Endothelial cell of coronary artery (primary cell): ENCODE measurements at places on chromosomes 3 and 15. TPM values are rescaled to one million over a fixed set of nuclear protein-coding genes. Genes with fewer than 3 reads are reported as not detected.

The PLSCR5 gene
- not detected in 2 replicates for total RNA-seq

The PRR20G gene
- total RNA-seq: not detected in 2 replicates

The CD200R1 gene
- total RNA-seq: not detected in 2 replicates

The SI gene
- total RNA-seq: not detected in 2 replicates

The SATB1 gene
- 9.7 and 11.4 TPM in 2 replicates for total RNA-seq

The SLC38A3 gene
- 0.09 TPM in 1 of 2 replicates, not detected in the other for total RNA-seq

The CPA3 gene
- total RNA-seq: 0.66 and 3.1 TPM in 2 replicates

The SCG3 gene
- under 0.01 TPM in 1 of 2 replicates, not detected in the other for total RNA-seq

The CHRD gene
- 0.09 and 0.28 TPM in 2 replicates for total RNA-seq

The ZIC4 gene
- total RNA-seq: not detected in 2 replicates

The SLC22A14 gene
- 0.09 TPM in 2 replicates for total RNA-seq

The PLCH1 gene
- total RNA-seq: 0.09 TPM in 1 of 2 replicates, not detected in the other

The PLEKHO2 gene
- 21.7 and 23.5 TPM in 2 replicates for total RNA-seq

The C3orf20 gene
- total RNA-seq: under 0.01 TPM in 2 replicates

The CACNA1D gene
- total RNA-seq: 0.09 TPM in 1 of 2 replicates, not detected in the other

The SIDT1 gene
- total RNA-seq: 0.27 TPM in 1 of 2 replicates, not detected in the other

The GOLGA8S gene
- under 0.01 and 0.09 TPM in 2 replicates for total RNA-seq

The LAMB2 gene
- 330 and 659 TPM in 2 replicates for total RNA-seq

The PP2D1 gene
- total RNA-seq: not detected in 2 replicates

The RBPMS2 gene
- total RNA-seq: 0.09 TPM in 1 of 2 replicates, not detected in the other

The SLITRK3 gene
- total RNA-seq: not detected in 2 replicates

The AHSG gene
- not detected in 2 replicates for total RNA-seq

The MESP2 gene
- 0.18 and 0.28 TPM in 2 replicates for total RNA-seq

The TJP1 gene
- total RNA-seq: 81.6 and 85.1 TPM in 2 replicates

The CYP8B1 gene
- not detected in 2 replicates for total RNA-seq

The MNS1 gene
- 0.28 and 0.90 TPM in 2 replicates for total RNA-seq

The FBXO40 gene
- total RNA-seq: not detected in 2 replicates

The CHRM5 gene
- total RNA-seq: under 0.01 TPM in 1 of 2 replicates, not detected in the other

The ITIH1 gene
- total RNA-seq: not detected in 2 replicates

The CFAP20DC gene
- total RNA-seq: 0.90 and 1.0 TPM in 2 replicates

The FAN1 gene
- total RNA-seq: 10.5 and 21.8 TPM in 2 replicates

The TICRR gene
- total RNA-seq: 2.3 and 2.6 TPM in 2 replicates

The ZMYND10 gene
- total RNA-seq: 0.36 and 0.38 TPM in 2 replicates

The FANCI gene
- 14.0 and 29.7 TPM in 2 replicates for total RNA-seq

The CACNA2D3 gene
- total RNA-seq: not detected in 2 replicates

The GUCA1C gene
- not detected in 2 replicates for total RNA-seq

The ATP8B4 gene
- total RNA-seq: under 0.01 TPM in 1 of 2 replicates, not detected in the other

The MOBP gene
- total RNA-seq: 0.09 and 0.19 TPM in 2 replicates

The ST6GAL1 gene
- total RNA-seq: 40.9 and 63.4 TPM in 2 replicates

The DZIP1L gene
- total RNA-seq: 5.9 and 15.2 TPM in 2 replicates

The SLC27A2 gene
- total RNA-seq: not detected in 2 replicates

The GREM1 gene
- total RNA-seq: 0.09 and 0.19 TPM in 2 replicates

The AADACL2 gene
- total RNA-seq: not detected in 2 replicates

The RLBP1 gene
- total RNA-seq: not detected in 2 replicates

The IL12A gene
- total RNA-seq: 0.47 and 0.54 TPM in 2 replicates

The EXOSC7 gene
- total RNA-seq: 60.0 and 61.7 TPM in 2 replicates

The IGSF11 gene
- total RNA-seq: not detected in 2 replicates

The LOXL1 gene
- total RNA-seq: 4.1 and 20.2 TPM in 2 replicates

The NLGN1 gene
- total RNA-seq: 29.4 and 32.2 TPM in 2 replicates

The VGLL3 gene
- total RNA-seq: 3.0 and 28.0 TPM in 2 replicates

The TPRG1 gene
- total RNA-seq: 0.19 and 0.27 TPM in 2 replicates

The STRIT1 gene
- total RNA-seq: not detected in 2 replicates
